ENCODE measurements at places on chromosomes 16 and 17. TPM values are rescaled to one million over a fixed set of nuclear protein-coding genes. Genes with fewer than 3 reads are reported as not detected.

Gene TMEM106A
- 6.9 TPM for total RNA-seq

Gene SOCS1
- 2.1 TPM for total RNA-seq

Gene SLFN11
- 28.1 TPM for total RNA-seq

GRCh38 chr16:48188449-48189102 lies 32.8 kb upstream of the ABCC12 start:
- no peak for DNase-seq

GRCh38 chr17:16866436-16866835 lies 105.5 kb downstream of the TNFRSF13B start:
- no peak for DNase-seq

Measured in spinal cord (tissue), 10 donors.